OCI-LY7 (cell line): ENCODE measurements at places on chromosomes 2 and 18.
A peak's percentile ranks its signal among the peaks of the same experiment; 100 is the strongest.

GRCh38 chr2:28451793-28452533, 43.9 kb upstream of the PLB1 start:
- DNase-seq = no peak

- DNase-seq = no peak
Observed at GRCh38 chr2:165471349-165471950, 2.0 kb downstream of the CSRNP3 start.

DNA sequence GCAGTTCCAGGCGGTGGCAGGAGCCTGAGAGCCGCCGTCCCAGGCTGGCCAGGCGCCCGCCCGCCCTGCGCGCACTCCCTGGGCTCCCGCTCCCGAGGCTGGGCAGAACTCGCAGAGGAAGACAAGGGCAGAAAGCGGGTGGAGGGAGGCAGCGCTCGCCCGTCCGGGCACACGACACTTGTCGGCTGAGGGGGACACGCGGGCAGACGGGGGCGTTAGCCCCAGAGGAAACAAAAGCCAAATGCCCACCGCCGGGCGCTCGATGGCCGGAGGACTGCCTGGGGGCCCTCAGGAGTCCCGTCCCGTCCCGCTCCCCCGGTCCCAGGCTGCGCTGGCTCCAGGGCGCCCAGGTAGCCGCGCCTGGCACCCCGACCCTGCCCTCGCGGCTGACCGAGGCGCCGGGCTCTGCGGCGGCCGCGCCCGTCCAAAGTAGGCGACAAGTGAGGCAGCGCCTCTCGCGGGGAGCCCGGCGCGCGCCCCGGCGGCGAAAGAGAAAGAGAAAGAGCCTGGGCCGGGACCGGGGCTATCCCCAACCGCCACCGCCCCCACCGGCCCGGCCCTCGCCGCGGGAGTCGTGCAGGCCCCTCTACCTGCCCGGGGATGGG, 491 bp downstream of the L3MBTL4 start:
- no peak for DNase-seq

- no peak for DNase-seq
Observed at GRCh38 chr2:152763651-152764050, 45.2 kb downstream of the ARL6IP6 start.

DNA sequence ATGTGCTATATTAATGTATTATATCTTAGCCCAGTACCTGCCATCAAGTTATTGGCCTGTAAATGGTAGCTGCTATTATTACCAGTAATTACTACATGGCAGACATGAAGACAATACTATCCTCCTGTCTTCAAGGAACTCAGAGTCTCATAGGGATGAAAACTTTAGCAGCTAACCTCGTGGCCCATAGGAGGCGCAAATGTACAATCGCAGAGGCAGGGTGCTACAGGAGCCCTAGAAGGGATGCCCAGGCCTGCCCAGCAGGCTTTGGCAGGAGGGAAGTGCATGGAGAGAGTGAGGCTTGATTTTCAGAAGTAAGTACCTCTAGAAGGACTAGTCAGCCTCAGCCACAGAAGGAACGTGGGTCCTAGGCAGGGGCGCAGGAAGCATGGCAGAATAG, 44.7 kb upstream of the KIDINS220 start:
- no peak for DNase-seq

- DNase-seq = no peak
Observed at GRCh38 chr18:79405019-79405780, 9.5 kb downstream of the NFATC1 start.

DNA sequence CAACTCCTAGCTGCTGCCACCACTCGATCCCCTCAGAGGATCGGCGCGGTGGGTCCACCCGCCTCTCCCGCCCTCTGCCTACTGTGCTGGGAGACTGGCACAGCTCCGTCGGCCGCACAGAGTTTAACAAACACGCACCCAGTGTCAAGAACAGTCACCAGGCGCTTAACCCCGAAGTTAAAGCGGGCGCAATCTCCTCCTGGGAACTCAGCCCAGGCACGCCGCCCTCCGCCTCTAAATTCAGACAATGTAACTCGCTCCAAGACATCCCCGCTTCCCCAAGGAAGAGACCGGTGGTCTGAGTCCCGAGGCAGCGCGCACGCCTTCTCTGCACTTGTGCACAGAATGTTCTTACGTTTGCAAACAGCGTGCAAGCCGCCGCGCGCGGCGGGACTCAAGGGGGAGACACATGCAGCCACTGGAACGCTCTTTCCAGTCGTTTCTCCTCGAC, 533 bp downstream of the CXCR4 start:
- DNase-seq = peak; percentile 71

- DNase-seq = no peak
Observed at GRCh38 chr2:141931797-141932196, 199.0 kb downstream of the LRP1B start.

DNA sequence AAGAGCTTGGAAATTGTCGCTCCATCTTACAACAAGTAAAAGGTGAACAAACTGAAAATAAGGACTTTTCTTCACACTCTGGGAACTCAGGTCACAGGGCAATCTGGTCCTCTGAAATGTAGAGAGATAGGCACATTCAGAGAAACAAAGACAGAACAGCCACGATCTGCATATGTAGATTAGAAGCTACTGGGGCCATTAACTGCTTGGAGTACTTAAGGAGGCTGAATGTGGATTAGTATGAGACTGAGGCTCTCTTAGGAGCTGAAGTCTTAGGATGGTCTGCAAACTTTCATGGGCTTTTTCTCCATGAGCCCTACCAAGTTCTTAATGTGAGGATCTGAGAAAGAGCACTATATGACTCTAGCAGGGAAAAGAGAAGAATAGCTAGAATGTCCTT, 265.3 kb upstream of the NXPH2 start:
- DNase-seq = no peak

- DNase-seq = no peak
Observed at GRCh38 chr2:16855183-16855582, 189.5 kb upstream of the CYRIA start.

- DNase-seq = no peak
Observed at GRCh38 chr2:12064153-12064552, 317.7 kb downstream of the LPIN1 start.

DNA sequence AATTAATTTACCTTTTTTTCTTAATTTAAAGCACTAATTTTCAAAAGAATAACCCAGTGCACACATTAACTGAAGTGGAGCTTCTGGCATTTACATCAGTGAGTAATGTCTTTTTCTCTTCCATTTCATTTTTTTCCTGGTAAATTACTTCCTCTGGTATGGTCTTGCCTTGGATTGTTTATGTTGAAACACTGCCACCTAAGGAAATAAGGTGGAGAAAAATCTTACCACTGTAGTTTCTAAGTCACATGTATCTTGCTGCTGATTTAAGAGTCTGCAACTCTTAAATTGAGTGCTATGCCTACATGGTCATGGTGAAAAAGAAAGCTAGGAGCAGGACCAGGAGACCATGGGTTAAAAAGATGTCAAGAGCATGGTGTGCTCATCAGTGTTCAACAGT, 51.0 kb downstream of the TTC27 start:
- DNase-seq = no peak

DNA sequence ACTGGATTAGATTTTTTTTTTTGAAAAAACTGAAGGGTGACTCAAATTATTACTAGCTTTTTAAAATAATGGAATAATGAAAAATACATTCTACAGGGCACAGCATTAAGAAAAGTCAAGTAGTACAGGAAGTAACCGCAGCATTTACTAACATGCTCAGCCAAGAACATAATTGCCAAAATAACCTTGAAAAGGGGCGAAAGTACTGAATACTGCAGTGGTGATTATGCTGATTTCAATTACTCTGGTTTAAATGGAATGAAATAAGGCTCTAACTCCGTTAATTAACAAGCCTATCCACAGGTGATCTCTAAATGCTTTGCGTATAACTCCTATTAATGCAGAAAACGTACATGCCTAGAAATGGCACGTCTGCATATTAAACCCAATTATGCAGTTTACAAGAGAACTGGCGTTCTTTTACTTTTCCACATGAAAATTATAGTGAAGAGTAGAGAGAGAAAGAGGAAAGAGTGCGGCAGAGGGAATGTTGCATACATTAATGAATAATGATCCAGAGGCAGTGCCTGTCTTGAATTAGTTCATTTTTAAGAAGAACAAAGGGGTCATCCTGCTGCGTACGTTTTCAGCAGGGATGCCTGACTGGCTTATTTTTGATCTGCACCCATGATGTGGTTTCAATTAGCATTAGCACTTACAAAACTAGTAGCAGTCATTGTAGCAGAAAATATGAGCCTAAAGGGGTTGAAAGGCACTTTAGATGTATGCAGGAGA, 612.4 kb downstream of the NYAP2 start:
- DNase-seq = no peak

DNA sequence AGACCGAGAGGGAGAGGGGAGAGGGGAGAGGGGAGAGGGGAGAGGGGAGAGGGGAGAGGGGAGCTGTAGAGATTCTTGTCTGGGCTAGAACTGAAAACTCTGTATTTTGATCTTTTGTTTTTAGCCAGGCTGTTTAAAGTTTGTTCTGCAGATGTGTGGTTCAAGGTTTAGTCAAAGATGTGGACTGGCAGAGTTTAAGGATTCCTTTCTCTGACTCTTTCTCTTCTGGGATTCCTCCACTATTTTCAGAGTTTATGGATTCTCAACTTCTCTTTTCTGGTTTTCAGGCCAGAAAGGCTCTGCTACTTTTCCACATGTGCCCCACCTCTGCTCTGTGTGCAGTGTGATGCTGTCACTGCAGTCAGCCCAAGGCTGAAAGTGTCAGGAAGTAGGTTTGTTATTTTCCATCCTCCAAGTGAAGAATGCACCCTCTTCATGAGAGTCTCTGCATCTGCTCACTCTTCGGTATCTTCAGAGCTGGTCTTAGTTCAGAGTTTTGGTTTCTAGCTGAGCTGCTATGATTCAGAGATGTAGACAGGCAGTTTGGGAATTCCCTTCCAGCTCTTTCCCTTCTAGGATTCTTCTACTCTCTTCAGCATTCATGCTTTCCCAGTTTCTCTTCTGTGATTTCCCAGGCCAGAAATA, 130.9 kb upstream of the SMAD7 start:
- no peak for DNase-seq

- no peak for DNase-seq
Observed at GRCh38 chr2:227349989-227350612, 25.1 kb downstream of the MFF start.

GRCh38 chr2:128685841-128686496, 367.3 kb upstream of the HS6ST1 start:
- DNase-seq = no peak

DNA sequence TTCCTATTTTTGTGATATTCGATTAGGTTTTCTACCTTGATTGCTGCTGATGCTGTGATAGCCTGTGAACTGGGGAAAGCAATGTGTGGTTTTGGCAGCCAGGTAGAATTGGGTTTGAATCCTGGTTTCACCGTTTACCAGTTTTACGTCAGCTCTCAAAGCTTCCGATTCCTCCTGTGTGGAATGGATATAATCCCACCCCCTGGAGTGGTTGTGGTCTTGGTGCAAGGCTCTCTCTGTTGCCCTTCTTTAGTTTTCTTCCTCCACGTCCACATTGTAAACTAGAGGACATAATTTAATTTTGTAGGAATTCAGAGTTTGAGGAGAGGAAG, 45.0 kb downstream of the PHLPP1 start:
- DNase-seq = no peak

DNA sequence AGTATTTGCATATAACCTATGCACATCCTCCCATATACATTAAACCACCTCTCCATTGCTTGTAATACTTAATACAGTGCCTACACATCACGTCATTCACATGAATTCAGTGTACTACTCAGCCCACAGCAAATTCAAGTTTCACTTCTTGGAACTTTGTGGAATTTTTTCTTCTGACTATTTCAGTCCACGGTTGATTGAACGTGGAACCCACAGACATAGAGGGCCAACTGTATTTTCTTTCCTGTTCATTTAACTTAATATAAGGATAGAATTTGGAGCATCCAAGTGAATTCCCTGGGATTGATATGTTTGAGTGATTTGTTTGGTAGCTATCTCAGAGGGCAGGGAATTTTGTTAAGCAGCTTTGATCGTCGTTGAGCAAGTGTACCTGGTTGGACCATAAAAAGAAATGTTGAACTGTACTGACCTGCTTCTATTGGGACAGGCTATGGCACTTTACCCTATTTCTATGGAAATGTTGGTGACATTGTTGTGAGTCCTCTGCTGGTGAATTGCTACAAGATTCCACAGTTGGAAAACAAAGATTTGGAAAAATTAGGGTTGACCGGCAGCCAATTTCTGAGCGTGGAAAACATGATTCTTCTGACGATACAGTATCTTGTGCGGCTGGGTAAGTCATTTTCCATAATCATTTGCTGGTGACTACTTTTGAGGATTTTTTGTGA, 156.6 kb downstream of the ESCO1 start:
- DNase-seq = no peak

DNA sequence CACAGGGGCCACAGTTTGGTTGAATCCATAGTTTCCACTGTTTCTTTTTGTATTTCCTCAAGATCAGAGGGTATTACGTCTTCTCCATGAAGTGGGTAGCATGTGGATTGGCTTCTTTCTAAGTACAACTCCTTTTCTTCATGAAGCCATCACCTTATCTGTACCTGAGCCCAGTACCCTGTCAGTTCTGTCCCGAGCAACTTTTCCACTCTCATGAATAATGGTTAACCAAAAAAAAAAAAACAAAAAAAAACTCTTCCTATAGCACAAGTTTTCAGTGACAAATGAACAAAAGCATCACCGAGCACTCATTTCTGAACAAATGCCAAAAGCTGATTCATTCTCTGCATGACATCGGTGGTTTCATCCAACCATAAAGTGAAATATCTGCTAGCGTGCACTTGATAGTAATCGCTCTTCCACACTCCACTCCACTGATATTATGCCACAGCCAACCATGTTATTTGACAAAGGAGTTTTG, 53.0 kb upstream of the CCDC150 start:
- DNase-seq = no peak

- DNase-seq = peak; percentile 29
Observed at GRCh38 chr2:70261501-70261900, 3.6 kb downstream of the PCYOX1 start.

DNA sequence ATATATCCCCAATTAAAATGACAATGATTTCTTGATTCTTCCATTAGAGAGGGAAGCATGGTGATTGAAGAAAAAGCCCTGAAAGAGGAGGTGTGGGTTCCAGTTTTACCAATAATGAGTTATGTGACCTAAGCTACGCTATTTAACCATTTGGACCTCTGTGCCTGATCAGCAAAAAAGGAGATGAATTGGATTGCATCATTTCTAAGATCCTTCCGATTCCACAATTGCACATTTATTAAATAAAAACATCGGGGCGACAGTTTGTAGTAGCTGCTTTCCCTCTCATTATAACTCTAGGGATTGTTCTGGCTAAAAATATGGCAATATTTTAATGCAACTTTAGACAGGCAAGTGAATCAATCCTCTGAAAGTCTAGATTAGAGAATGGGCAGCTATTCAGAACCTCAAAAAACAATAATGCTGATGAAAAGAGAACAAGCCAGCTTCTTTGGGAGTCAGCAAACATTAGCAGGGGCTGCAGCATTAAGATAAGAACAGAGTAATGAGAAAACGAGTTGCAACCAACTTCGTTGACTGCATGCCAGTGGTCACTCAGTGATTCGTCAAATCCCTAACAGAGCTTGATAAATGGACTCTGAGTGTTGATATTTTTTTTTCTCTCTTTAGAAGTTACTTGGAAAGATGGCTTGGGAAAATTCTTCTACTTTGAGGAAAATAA, 301.2 kb downstream of the AGPS start:
- DNase-seq = no peak
